ENCODE measurements at places on chromosomes 6 and 20.

- no peak for DNase-seq
These were observed 40.2 kb downstream of the INSM1 start for GRCh38 chr20:20407891-20408805.

GRCh38 chr20:53176134-53176533 lies 204.0 kb downstream of the TSHZ2 start:
- DNase-seq: no peak

DNA sequence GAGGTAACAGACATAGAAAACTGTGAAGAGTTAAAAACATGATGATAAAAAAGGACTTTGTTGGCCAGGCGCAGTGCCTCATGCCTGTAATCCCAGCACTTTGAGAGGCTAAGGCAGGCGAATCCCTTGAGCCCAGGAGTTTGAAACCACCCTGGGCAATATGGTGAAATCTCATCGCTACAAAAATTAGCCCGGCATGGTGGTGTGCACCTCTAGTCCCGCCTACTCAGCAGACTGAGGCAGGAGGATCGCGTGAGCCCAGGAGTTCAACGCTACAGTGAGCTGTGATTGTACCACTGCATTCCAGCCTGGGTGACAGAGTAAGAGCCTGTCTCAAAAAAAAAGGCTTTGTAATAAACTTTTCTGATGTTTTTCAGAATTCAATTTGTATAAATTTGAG lies 60.1 kb downstream of the GFOD1 start:
- no peak for DNase-seq

DNA sequence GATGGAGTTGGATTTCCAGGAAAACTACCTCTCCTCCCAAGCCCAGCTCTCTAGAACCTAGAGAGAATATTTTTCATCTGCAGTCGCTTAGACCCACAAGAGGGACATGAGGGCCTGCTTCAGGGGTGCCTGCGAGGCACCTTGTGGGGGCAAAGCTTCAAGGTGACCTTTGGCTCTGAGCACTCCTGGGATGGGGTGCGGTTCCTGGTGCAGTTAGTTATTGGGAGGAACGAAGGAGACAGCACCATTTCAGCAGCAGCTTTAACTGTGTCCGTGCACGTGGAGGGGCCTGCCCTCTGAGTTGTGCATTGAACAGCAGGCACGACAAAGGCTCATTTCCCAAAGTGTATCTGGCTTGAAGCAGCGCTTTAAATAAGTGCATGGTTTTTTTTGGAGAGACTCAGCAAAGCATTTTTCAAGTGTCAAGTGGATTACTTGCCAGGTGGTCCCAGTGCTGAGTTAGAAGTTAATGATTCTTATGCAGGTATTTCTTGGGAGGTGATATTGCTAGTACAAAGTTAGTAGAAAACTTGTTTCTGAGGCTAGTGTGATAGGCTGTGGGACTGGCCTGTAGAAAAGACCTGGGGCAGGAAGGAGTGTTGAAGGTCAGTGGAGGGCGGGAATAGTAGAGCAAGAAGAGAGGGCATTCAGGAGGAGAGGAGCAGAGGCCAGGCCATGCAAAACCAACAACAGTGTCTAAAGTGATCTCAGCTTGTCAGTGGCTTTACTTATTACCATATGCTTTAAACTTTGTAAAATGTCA lies 3.8 kb downstream of the IGF2R start:
- DNase-seq: no peak

DNA sequence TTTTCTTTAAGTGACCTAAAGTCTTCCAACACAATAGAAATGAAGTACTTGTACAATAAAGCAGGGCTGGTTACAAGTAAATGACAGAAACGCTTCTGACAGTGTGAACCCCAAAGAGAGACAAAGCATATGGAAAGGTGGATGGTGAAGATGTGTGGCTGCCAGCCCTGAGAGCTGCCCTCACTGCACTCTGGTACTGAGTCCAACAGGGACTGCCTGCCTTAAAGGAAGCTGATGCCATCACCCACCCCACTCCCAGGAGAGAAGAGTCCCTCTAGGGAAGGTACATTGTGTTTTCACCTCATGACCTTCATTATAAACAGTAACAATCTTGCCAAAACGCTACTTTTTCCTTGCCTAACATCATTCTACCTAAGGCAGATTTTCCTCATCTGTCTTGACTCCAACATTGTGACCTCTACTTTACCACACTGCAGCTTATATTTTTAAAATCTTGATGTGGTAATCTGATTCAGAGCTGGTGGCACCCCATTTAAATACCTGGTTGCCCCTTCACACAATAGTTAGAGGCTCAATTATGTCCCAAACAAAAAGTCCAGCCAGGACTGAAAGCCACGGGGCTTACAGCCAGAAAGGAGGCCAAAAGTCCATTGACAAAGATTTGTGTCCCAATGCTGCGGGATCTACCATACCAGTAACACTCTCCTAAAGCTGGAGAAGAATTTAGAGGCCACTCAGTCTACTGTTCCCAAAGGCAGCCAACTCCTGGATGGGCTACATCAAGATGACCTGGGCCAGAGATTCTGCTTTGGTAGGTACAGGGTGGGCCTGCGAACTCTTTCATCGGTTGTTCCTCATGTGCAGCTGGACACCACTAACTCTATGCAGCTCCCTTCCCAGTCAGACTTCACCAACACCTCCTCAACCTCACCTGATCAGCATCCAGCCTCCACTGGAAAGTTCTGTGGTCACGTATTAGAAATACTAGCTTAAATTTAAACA lies 4.4 kb downstream of the APMAP start:
- DNase-seq: no peak

- DNase-seq: peak; percentile 42
These were observed 582 bp downstream of the SNRPB start for GRCh38 chr20:2469991-2470422.

GRCh38 chr20:22578221-22579118 lies 5.9 kb downstream of the FOXA2 start:
- no peak for DNase-seq

DNA sequence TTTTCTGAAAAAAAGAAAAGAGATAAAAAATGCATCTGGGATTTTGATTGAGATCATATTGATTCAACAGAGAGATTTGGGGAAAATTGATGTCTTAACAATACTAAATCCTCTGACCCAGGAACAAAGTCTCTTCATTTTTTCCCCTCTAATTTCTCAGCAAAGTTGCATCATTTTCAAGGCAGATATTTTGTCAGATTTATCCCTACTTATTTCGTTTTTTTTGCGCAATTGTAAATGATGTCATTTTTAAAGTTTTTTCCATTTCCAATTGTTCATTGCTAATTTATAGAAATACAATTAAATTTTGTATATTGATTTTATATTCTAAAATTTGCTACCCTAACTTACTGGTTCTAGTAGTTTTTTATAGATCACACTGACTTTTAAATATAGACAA lies 97.7 kb upstream of the TMEM170B start:
- DNase-seq: no peak

- no peak for DNase-seq
These were observed 3.8 kb upstream of the SIRPD start for GRCh38 chr20:1561350-1561749.

GRCh38 chr20:56945057-56945456 lies 316.0 kb downstream of the TFAP2C start:
- no peak for DNase-seq

- DNase-seq: no peak
These were observed 13.5 kb downstream of the PFDN4 start for GRCh38 chr20:54221353-54221752.
